ENCODE measurements at places on chromosomes 4 and X. TPM values are rescaled to one million over a fixed set of nuclear protein-coding genes. Genes with fewer than 3 reads are reported as not detected.

Gene BMPR1B
- total RNA-seq: 0.17 TPM

Gene BEND4
- not detected for total RNA-seq

Gene SRPK3
- total RNA-seq: 0.51 TPM

Gene SCLT1
- total RNA-seq: 10.3 TPM

Gene ODAM
- total RNA-seq: not detected

Gene XG
- total RNA-seq: 1.3 TPM

Gene RBMX2
- total RNA-seq: 37.2 TPM

Gene SLC49A3
- total RNA-seq: 3.9 TPM

Gene DMD
- 4.1 TPM for total RNA-seq

Gene WDR17
- 2.1 TPM for total RNA-seq

Gene FLNA
- total RNA-seq: 2,298 TPM

Gene CXCL10
- 0.33 TPM for total RNA-seq

Gene FANCB
- total RNA-seq: 6.4 TPM

Gene PLAC8
- total RNA-seq: 0.33 TPM

Gene GLRB
- 25.9 TPM for total RNA-seq

Gene ZNF630
- 2.1 TPM for total RNA-seq

Measured in fibroblast of lung (primary cell).